ENCODE measurements at places on chromosomes 12 and 14. TPM values are rescaled to one million over a fixed set of nuclear protein-coding genes. Genes with fewer than 3 reads are reported as not detected.

The ADAM21 gene
- total RNA-seq = 0.32 TPM

The TAS2R42 gene
- not detected for total RNA-seq

The DCN gene
- total RNA-seq = 1,110 TPM

DNA sequence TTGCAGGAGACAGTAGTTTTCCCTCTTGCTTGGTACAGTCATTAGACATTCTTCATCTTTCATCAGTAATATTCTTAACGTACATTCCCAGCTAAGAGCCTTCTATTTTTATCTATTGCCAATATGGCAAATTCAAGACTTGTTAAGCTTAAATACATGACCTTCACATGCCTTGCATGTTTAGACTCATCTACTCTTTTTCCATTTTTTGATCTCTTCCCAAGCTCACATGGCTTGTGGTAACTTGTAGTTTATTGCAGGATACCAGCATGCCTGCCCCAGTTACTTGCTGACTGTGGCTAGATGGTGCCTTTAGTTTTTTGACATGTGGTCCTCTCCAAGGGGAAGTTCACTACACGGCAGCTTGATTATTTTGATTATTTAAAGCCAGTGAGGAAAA, 729.0 kb downstream of the SLC6A15 start:
- no peak for DNase-seq
